ENCODE measurements at places on chromosomes 11 and 22.

DNA sequence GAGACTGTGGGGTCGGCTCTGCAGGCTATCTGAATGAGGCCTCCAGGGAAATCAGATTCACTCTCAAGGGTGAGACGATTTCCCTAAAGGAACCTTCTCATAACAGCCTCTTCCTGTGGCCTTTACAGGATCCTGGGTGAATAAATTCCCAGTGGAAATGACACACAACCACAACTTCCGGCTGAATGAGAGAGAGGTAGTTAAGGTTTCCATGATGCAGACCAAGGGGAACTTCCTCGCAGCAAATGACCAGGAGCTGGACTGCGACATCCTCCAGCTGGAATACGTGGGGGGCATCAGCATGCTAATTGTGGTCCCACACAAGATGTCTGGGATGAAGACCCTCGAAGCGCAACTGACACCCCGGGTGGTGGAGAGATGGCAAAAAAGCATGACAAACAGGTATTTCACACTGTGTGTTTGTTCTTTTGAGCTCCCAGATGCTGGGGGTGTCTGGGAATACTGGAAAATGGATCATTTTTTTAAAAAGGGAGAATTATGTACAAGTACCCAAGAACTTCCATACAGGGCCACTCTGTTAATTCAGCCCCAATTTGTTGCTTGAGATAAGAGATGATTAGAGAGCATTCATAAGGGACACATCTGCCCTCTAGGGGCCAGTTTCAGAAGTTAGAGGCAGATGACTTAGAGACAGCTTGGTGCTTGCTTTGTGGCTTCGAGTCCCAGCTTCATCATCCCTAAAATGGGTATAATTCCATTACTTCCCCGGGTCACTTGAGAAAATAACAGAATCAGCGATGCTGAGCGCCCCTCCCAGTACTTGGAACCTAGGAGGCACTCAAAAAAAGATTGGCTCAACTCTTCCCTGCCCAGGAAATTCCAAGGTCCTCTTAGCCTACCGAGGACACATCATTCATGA is 10.2 kb downstream of the SERPIND1 start:
- DNase-seq: no peak

- DNase-seq: no peak
These were observed 28.7 kb downstream of the CADM1 start for GRCh38 chr11:115475564-115475963.

- no peak for DNase-seq
These were observed 2.7 kb downstream of the NEAT1 start for GRCh38 chr11:65425105-65425970.

GRCh38 chr11:123061403-123062157 is at the start of gene HSPA8:
Gene HSPA8, minus strand, starts transcription at chr11:123062136. Its CDS starts 812 bp downstream, at chr11:123061324.
- DNase-seq: no peak

DNA sequence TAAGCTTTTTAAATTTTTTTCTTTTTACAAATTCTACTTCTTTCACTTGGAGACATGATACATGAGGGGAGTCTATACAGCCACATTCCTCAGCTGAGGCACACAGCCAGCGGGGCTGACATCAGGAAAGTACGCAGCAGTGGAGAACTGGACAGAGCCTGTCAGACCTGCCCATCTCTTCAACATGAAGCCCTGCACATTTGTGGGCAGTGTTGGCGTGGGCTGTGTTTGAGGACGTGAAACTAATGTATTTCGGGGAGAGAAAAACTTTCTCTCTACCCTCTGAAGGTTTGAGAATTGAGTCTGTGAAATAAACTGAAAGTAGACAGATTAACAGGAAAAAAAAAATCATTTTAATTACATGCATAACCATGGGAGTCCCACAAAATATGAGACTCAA is 84.8 kb upstream of the HTATIP2 start:
- DNase-seq: no peak

GRCh38 chr11:23405350-23405937 is 545.2 kb upstream of the CCDC179 start:
- no peak for DNase-seq

DNA sequence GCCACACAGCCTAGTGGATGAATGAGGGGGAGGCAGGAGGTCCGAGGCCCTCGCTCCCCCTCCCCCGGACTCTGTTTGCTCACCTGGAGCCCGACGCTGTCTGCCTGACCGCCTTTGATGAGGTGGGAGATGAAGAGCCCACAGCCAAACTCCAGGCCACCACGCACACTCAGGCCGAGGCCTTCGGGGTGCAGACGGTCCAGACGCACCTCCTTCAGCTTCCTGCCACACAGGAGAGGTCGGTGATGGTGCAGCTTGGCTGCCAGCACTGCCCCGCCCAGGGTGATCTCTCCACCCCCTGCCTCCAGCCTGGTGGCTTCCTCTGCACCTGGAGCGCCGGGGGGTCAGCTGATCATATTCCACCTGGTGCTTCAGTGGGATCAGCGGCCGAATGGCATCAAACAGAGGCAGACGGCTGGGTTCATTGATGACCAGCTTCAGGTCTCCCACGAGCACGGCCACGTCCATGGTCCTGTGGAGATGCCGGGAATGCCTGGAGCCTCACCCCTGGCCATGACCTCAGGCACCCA is 13.1 kb downstream of the USH1C start:
- DNase-seq: no peak
